ENCODE measurements at places on chromosomes 1 and 21.

- DNase-seq, result peak; percentile 75
Measured at GRCh38 chr1:36743286-36744005, 260.7 kb upstream of the CSF3R start.

DNA sequence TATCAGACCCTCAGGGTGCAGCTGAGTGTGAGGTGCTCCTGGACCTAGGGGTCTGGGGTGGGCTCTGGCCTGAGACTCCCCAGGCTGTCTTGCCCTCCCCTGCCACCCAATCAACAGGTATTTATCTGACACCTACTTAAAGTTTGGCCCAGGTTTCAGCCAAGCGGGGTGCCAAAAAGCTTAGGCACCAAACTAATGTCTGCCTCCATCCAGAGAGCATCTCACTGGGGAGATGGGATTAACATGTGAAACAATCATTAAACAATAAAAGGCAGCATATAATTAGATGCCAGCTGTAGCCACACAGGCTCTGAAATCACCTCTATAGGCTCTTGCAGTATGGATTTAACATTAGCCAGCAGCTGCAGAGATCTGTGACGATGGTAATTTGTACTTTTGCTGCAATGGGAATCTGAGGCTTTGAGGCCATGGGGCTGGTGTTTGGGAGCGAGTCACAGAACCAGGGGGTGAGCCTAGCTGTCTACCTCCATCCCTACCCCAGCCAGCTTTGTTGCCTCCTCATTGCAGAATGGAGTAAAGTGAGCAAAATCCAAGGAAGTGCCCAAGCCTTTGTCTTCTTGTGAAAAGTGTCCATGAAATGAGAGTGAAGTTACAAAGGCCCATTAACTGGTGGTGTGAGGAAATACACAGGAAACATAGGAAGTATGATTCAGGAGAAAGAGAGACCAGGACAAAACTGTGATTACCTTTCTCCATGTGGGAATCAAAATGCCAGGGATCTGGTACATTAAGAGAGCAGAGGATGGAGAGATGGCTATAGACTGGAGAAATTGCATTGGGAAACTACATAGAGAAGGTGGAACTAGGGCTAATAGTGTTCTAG, 36.1 kb downstream of the EIF2D start:
- DNase-seq, result peak; percentile 74

- DNase-seq, result no peak
Measured at GRCh38 chr1:156056326-156056849, 1.8 kb downstream of the LAMTOR2 start.

- no peak for DNase-seq
Measured at GRCh38 chr21:25834381-25834780, 99.6 kb downstream of the GABPA start.

GRCh38 chr1:185987611-185988321, 253.6 kb downstream of the HMCN1 start:
- DNase-seq, result no peak

GRCh38 chr21:32921632-32922230, 104.0 kb upstream of the OLIG2 start:
- DNase-seq, result no peak

- no peak for DNase-seq
Measured at GRCh38 chr1:89596698-89597097, 36.2 kb upstream of the LRRC8C start.

- DNase-seq, result no peak
Measured at GRCh38 chr1:21523297-21523813, 14.1 kb downstream of the ALPL start.

DNA sequence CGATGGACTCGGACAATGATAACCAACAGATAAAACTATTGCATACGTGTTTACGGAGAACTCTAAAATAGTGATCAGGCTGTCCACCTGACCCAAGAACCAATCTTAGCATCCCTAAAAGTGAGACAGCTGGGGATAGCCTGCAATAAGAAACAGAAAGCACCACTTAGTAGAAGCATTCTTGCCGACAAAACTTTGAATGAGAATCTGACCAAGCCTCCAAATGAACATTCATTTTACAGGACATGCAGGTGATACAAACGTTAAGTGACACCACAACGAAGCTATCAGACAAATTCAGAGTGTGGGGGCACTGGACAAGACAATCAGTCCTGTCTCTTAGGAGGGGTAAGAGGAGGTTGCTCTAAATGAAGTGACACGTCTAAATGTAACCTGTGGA, 1.2 kb downstream of the PSMG1 start:
- DNase-seq, result no peak

GRCh38 chr1:244439391-244440032, 12.2 kb downstream of the ADSS2 start:
- DNase-seq, result no peak

DNA sequence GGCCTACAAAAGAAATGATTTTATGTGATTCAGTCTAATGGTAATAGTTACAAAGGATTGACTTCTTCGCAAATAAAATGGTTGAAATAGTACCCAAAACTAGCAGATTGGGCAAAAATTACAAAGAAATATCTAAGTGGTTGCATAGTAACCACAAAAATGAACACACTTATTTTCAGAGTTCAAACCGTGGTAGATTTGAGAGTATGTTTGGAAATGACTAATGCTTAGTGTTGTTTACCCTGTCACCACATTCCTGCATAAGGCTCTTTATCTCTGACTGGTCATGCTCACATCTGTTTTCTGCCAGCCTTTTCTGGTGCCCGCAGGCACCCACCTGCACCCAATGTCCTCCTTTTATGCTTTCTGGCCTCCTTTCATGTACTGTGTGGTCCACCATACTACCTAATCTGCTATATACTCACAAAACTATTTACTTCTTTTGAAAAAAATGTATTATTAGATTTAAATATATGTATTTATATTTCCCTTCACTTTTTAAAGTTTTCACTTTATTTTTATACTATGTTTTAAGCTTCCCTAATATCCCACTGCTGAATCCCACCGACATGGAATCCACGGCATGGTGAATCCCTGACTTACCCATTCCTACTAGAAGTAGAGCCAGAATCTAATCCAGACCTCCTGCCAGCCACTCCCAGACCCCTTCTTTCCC, 30.3 kb downstream of the PTPRC start:
- no peak for DNase-seq

GRCh38 chr1:197919346-197920066, 2.3 kb downstream of the LHX9 start:
- no peak for DNase-seq

DNA sequence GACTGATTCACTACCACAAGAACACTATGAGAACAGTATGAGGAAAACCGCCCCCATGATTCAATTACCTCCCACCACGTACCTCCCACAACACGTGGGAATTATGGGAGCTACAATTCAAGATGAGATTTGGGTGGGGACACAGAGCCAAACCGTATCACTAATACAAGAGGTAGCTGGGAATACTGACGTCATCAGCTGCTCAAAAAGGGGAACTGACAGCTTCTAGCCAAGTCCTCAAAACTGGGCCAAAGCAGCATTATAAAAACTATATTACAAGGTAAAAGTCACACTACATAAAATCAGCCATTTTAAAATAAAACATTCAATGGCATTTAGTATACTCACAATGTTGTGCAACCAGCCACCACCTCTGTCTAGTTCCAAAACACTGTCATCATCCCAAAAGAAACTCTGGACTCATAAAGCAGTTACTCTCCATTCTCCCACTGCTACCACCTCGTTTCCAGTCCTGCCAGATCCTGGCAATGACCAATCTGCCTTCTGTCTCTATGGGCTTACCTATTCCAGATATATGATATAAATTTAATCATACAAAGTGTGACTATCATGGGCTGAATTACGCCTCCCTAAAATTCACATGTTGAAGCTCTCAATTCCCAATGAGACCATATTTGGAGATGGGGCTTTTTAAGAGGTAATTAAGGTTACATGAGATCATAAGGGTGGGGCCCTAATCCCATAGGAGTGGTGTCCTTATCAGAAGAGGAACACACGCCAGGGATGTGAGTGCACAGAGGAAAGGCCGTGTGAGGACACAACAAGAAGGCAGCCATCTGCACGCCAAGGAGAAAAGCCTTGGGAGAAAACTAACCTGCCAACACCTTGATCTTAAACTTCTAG, 192.1 kb downstream of the SETD4 start:
- no peak for DNase-seq

GRCh38 chr1:147496044-147496443, 45.3 kb upstream of the BCL9 start:
- no peak for DNase-seq

- DNase-seq, result no peak
Measured at GRCh38 chr21:10521091-10521598, at the start of gene TPTE. Gene TPTE (plus strand): TSS chr21:10521583. CDS start chr21:10538724, 17,141 bp downstream.

DNA sequence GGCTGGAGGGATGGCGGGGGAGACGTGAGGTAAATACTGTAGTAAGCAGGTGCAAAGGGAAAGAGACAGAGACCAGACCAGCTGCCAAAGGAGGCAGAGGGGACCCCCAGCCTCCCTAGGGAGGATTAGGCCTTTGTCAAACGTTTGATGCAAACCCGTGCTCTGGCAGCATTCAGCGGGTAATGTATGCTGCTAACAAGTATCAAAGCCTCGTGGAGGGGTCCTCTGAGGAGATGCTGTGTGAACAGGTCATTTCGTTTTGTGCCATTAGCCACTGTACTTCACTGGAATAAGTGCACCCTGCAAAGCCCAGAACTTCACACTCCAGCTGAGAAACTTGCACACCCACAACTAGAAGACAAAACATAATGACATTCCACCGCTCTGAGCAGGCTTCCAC, 644.5 kb downstream of the NPHP4 start:
- DNase-seq, result no peak

- no peak for DNase-seq
Measured at GRCh38 chr1:77824694-77825093, 45.2 kb downstream of the MIGA1 start.

- DNase-seq, result no peak
Measured at GRCh38 chr1:18630511-18631495, at the start of gene PAX7. Gene PAX7 (plus strand): TSS chr1:18630846. CDS start chr1:18631604, 758 bp downstream.

- DNase-seq, result no peak
Measured at GRCh38 chr1:24210195-24210627, 23.1 kb upstream of the IFNLR1 start.

DNA sequence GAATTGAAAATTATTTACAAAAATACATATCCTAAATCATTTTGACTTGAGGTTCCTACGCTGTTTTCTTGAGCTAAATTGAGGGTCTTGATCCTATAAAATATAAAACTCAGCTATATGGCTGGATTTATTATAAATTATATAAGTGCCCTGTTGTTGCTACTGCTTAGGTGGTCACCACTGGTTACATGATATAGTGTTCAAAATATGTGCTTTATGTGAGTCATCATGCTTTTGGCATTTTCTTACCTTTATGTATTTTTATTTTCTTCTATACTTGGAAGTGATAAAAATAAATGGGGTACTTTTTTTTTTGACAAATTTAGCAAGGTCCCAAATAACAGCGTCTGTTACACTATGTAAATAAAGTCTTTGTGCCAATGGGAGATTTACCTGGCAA, 31.1 kb upstream of the PTPRC start:
- no peak for DNase-seq

DNA sequence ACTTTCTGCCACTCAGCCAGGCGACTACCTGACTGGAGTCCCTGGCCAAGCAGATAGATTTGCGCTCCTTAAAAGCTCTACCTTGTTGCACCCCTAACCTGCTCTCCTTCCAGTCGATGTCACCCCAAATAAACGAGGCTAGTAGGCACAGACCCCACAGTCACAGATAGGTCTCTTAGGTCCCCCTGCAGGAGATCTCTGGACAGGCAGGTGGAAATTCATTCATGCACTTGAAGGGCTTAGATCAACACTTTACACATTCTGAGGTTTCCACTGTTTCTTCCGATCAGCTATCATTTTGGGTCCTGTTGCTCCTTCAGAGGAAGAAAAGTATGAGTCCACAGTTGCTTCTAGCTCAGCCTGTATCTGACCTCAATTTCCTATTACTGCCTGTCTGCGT, 272.6 kb upstream of the FMN2 start:
- no peak for DNase-seq

- DNase-seq, result no peak
Measured at GRCh38 chr1:154871374-154871773, 1.3 kb upstream of the KCNN3 start.

DNA sequence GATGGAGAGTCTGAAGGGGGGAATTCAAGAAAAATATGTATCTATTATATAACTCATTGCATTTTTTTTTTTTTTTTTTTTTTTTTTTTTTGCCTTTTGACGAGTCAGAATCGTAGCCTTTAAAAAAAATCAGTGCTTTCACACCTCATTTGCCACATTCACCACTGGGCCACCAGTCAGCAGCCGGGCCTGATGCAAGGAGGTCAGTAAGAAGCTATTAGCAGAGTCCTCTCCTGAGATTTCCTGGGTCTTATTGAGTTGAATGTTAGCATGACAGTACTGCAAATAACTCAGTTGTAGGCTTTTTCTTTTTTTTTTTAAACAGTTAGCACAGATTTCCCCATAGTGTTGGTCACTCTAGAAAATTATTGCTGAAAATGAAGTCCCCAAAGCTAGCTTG, 139.8 kb downstream of the SPATA17 start:
- no peak for DNase-seq

- DNase-seq, result no peak
Measured at GRCh38 chr1:219810451-219810850, 117.9 kb downstream of the SLC30A10 start.

DNA sequence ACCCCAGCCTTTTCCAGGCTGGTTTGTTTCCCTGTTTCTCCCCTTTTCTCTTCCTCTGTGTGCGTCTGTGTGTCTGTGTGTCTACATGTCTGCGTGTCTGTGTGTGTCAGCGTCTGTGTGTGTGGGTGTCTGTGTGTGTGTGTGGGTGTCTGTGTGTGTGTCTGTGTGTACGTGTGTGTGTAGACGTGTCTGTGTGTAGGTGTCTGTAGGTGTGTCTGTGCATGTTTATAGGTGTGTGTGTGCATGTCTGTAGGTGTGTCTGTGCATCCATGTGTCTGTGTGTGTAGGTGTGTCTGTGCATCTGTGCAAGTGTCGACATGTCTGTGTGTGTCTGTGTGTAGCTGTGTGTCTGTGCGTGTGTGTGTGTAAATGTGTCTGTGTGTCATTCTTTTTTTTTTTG, 3.3 kb downstream of the TTLL10 start:
- DNase-seq, result no peak

DNA sequence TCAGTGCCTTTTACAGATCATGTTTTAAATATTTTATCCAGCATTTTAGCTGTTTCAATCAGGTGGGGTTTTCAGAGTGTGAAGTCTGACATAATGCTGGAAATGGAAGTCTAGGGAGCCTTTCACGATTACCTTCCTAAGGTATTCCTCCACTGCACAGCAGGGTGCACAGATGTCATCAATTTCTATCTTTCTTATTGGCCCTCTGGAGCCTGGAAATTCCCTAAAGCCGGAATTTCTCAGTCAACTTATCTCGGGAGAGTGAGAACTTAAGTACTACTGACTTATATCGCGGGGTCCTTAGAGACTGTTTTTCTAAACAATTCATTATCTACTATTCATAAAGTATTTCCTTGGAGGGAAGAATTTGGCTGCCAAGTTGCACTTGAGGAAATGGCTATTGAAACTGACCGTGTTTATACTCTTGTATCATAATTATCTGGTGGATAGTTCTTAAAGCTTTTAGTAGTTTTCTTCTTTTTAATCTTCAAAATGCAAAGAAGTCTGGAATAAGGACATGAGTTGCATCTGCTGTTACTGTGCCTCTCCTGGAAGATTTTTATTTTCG, 311.8 kb upstream of the B3GALT2 start:
- DNase-seq, result no peak

Data from NCI-H1436 (cell line).